ENCODE measurements at places on chromosomes 6 and 20.

- no peak for DNase-seq
Observed at GRCh38 chr6:147135211-147135681, 69.0 kb upstream of the STXBP5 start.

GRCh38 chr6:3409699-3410384 lies 47.0 kb downstream of the SLC22A23 start:
- no peak for DNase-seq

DNA sequence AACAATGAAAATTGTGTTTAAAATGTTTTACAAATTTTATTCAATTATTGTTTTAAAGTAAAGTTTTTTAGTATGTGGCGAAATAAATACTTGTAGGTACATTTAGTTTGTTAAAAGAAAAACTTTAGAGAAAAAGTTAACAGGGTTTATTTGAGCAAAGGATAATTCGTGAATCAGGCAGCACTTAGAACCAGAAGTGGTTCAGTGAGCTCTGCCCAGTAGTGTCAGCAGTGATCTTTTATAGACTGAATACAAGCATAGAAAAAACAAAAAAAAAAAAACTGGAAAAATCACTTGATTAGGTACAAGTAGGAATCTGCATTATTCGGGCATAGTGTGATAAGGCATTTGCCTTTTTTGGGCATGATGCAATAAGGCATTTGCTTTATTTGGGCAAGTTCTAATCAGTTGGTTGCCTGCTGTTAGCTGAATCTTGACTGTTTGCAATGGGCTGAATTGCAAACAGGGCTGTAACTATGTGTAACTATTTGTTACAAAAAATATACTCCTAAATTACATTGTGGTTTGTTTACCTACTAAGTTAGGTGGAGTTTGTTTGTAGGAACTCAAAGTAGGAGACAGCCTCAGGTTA lies 122.9 kb upstream of the MMS22L start:
- no peak for DNase-seq

DNA sequence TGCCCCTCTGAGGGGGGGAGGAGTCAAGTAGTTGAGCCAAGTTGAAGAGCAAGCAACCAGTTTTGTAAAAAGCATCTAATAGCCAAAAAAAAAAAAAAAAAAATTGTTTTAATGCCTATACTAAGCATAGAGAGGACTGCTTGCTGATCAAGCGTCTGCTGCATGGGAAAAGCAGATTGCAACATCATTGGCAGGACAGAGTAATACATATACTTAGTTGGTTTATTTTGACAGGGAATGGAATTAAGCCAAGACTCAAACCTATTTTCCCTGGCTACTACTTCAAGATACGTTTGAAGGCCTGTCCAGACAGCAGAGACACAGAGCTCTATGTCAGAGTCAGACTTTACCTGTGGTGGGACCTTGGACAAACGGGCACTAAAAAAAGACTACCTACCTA lies 120.5 kb downstream of the RTN4IP1 start:
- no peak for DNase-seq

- no peak for DNase-seq
Observed at GRCh38 chr20:62480318-62480717, 4.5 kb upstream of the GATA5 start.

- no peak for DNase-seq
Observed at GRCh38 chr6:43957273-43957672, 170.0 kb downstream of the MRPL14 start.

- DNase-seq, result peak; percentile 67
Observed at GRCh38 chr6:28943557-28944411, 20.0 kb upstream of the TRIM27 start.

Measured in cerebellum (tissue), 4 donors.